RKO (cell line): ENCODE measurements at places on chromosomes 11 and 22.

GRCh38 chr11:112632866-112633505 lies 328.2 kb upstream of the NCAM1 start:
- DNase-seq: no peak

DNA sequence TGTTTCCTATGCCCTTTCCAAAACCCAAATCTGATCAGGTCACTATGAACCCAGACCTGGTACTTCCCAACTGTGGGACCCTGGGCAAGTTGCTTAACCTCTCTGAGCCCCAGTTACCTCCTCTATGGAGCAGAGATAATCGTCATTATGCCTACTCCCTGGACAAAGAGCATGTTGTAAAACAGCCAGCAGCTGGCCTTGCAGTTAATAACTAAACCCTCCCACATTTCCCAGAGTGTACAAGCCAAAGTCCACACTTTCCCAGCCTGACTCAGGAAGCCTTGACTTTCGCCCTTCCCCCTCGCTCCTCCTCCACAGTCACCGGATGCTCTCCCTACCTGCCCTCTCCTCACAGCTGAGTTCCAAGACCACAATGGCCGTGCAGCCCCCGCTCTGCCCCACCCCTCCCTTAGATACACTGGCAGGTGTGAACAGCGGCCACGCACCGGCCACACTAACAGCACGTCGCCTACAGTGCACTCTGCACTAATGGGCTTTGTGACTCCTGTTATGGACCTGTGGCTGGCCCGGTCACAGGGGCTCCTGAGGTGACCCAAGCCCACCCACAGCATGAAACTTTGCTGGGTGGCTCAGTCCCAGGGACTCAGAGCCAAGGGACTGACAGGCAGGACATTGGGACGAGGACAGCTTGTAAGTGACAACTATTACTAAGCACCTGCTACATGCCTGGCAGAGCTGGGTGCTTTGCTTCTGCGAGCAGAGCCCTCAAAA lies 15.6 kb upstream of the MFNG start:
- DNase-seq: peak; percentile 35

DNA sequence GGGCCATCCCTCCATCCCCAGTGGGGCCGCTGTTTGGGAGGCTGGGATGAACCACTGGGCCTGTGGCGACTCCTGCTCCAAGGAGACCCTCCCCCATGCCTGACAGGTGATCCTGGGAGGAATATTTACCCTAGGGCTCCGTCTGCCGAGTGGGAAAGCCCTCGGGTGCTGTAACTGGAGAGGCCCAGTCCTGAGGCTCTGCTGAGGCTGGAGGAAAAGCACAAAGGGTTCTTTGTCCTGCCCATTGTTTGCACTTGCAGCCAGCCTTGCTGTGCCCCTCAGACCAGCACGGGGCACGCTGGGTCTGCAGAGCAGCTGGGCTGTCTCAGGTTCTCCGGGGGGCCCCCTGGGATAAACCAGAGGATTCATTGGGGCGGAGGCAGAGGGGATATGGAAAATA lies 321.1 kb downstream of the MN1 start:
- no peak for DNase-seq

- DNase-seq: no peak
Observed at GRCh38 chr11:134119094-134119493, 50.2 kb downstream of the JAM3 start.

DNA sequence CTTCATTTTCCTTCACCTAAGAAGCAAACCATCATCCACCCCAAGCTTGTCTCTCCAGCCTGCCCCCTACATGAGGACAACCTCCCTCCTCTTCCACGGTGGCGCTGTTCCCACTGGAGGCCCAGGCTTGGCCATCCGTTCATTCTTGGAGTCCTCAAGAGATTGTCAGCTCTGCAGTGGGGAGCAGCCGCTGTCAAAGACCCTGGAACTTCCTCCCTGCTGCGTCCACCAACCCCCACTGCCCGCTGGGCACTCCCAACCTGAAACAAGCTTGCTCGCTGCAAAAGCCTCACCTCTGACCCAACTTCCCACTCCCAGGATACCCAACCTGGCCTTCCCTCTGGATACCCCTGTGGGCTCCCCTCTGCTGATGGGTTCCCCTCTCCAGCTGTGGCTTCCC lies 10.4 kb upstream of the CD81 start:
- DNase-seq: no peak

- DNase-seq: peak; percentile 71
Observed at GRCh38 chr11:71563406-71563805, 2.0 kb upstream of the KRTAP5-10 start.

DNA sequence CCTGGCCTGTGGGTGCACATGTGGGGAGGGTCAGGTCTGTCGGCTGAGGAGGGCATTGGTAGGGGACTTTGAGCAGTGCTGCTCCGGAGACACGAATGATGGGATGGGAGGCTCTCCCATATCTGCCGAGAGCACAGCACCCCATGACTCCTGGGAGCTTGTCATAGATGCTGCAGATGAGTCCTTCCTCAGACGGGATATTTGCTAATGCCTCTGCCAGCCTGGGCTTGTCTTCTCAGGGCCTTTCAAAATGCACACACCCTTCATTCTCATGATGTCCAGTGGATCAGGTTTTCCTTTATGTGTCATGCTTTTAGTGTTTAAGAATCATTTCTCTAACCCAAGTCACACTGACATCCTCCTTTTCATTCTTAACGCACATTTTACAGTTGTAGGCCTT lies 8.1 kb upstream of the RNH1 start:
- no peak for DNase-seq

- no peak for DNase-seq
Observed at GRCh38 chr11:118621784-118622375, 14.5 kb downstream of the PHLDB1 start.

GRCh38 chr11:116823031-116823843 lies at the start of gene APOA4:
Gene APOA4, minus strand, starts transcription at chr11:116823304. Its CDS starts 113 bp downstream, at chr11:116823191.
- DNase-seq: no peak

DNA sequence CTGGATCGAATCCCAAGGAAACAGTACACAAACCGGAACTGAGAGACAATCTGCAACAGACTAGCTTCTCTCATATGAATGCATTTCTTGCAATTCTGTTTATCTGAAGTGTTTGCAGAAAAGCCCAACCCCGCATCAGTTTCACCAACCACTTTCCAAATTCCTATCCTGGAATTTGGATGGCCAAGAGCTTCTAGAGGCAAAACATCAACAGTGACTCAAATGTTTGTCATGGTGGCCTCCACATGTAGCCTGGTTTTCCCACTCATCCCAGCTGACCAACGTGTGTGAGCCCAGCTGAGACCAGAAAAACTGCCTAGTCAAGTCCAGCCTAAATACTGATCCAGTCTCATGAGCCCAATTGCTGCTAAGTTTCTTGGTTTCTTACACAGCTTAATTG lies 8.3 kb upstream of the MIEF1 start:
- peak; percentile 58 for DNase-seq

DNA sequence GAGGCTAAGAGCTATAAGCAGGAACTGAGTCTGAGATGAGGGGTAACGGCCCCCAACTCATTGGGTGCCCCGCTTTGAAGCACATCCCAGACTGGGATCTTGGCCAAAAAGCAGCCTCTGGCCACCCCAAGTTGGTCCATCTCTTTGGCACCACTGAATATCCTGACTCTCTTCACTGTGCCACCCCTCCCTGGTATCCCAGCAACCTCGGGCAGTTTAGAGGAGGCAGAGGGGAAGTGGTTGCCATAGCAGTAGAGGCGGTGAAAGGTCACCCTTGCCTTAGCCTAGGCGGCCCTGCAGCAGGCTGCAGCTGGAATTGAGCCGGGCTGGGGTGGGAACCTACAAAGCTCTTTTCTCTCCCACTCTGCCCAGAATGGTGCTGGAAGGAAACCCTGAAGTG lies 1.1 kb downstream of the PELI3 start:
- DNase-seq: peak; percentile 27

GRCh38 chr11:47773882-47774281 lies 6.7 kb upstream of the FNBP4 start:
- no peak for DNase-seq

DNA sequence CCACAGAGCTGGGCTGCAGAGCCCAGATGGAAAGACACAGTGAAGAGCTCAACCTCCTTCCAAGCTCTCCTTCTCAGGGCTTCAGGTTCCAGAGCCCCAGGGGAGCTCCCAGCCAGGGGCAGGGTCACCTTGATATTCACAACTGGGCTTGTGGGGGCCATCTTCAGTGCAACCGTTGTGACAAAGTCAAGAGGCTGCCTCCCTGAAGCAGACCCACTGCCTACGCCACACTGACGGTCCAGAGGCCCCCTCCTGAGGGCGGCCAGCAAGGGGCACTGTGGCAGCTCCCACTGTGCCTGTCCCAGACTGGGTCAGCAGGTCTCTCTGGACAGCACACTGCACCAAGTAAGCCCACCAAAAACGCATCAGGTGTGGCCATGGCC lies 84.1 kb downstream of the DGCR2 start:
- no peak for DNase-seq

- DNase-seq: no peak
Observed at GRCh38 chr11:47327025-47327424, 25.5 kb downstream of the MYBPC3 start.

GRCh38 chr22:42283278-42284201 lies 13.1 kb upstream of the TCF20 start:
- no peak for DNase-seq

- no peak for DNase-seq
Observed at GRCh38 chr11:116202922-116203321, 569.9 kb downstream of the BUD13 start.
